ENCODE measurements at places on chromosomes 2 and 18.

GRCh38 chr18:61546590-61546989 lies 213.4 kb downstream of the CDH20 start:
- DNase-seq: no peak

- no peak for DNase-seq
Measured at GRCh38 chr2:73707636-73708035, 29.5 kb downstream of the TPRKB start.

- no peak for DNase-seq
Measured at GRCh38 chr2:75054296-75054695, 95.9 kb downstream of the POLE4 start.

- no peak for DNase-seq
Measured at GRCh38 chr2:112712903-112713584, 7.8 kb upstream of the NT5DC4 start.

GRCh38 chr2:241902357-241902991 lies 32.9 kb downstream of the RTP5 start:
- no peak for DNase-seq

- DNase-seq: no peak
Measured at GRCh38 chr2:59233448-59233847, 992.3 kb upstream of the FANCL start.

DNA sequence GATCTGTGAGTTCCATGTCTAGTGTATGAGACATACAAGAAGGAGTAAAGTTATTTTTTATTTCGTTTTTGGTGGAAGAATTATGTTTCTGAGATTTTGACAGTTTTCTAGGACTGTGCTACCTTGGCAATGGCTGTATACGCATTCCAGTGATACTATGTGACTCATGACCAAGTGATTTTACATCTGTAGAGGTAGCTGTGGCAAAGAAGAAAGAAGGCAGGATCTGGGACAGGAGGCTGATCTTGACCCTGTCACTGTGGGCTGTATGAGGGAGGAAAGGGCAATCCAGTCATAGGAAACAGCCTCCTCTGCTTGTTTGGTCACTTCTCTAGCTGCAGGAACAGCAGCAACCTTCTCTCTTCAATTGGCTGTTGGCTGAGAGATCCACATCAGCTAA lies 44.0 kb upstream of the PDCL3 start:
- DNase-seq: no peak

DNA sequence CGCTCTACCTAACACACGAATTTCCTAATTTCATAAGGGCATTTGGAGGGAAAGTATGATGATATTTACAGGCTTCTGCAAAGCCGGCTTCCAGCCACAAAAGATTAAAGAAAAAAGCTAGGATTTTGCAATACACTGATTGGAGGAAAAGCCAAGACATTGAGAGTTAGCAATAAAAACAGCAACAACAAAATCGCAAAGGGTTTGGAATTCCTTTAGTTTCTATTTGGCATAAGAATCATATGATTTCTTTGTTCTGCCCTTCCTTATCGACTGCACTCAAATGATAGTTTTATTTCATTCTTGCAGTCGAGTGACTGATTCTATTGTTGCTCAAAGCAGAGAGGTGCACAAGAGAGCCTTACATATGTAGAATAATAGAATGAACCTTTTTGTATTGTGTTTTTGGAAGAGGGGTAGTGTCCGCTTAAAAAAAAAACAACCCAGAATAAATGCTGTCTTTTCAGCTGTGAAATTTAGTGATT lies 3.9 kb upstream of the ZNF532 start:
- no peak for DNase-seq

GRCh38 chr18:45363196-45363595 lies 252.1 kb upstream of the SLC14A2 start:
- no peak for DNase-seq

- no peak for DNase-seq
Measured at GRCh38 chr18:3177902-3178687, 41.7 kb downstream of the MYOM1 start.
